ENCODE measurements at places on chromosomes 4 and X.

DNA sequence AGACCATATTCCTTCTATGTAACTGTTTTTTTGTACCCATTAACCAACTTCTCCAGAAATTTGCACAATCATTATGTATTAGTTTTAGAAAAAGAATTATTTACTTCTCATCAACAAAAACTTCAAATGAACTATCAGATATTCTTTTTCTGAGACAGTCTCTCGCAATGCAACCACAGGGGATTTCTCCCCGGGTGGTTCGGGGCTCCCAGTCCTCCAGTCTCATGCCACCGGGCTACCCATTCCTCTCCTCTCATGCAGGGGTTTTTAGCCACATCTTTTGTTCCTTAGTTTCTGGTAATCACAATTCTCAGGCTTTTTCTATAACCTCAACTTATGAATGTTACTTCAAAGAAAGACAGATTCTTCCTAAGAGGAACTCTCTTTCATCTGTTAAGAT, 46.6 kb upstream of the CLNK start:
- DNase-seq, result peak; percentile 13

DNA sequence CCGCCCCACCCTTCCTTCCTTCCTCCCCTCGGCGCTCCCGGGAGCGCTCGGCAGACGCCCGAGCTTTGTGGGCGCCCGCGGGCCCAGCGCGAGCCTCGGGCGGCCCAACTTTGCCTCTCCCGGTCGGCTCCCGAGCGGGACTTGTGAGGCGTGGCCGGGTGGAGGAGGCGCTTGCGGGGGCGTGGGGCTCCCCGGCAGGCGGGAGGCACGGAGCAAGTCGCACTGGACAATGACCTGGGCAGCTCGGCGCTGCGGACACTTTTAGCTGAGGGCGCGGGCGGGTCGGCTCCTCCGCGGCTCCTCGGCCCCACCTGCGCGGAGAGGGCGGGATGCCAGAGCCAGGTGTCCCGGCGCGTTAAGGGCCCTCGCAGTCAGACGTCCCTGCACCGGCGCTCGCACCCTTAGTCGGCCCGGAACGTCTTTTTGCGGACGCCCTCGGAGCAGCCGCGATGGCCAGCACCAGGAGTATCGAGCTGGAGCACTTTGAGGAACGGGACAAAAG, 385 bp downstream of the DCLK2 start:
- DNase-seq, result peak; percentile 14

DNA sequence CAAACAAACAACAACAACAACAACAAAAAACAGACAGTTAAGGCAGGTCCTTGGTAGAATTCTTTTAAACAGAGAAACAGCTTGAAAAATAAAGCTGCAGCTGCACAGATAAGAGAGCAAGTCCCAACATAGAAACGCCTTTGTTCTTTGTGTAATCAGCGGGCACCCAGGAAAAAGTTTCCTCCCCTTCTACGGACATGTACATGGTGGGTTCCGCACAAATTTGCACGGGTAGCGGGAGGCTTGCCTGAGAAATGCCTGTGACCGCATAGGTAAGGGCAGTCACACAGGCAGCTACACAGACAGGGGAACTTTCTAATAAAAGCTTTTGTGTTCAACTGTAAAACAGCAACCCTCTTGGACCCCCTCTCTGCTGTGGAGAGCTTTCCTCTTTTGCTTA, 25.7 kb upstream of the CT47A1 start:
- no peak for DNase-seq

- DNase-seq, result peak; percentile 40
Measured at GRCh38 chrX:154019061-154019621, 561 bp downstream of the IRAK1 start.

GRCh38 chrX:82556588-82556987, 951.5 kb upstream of the POU3F4 start:
- no peak for DNase-seq

GRCh38 chr4:71828470-71828869, 44.6 kb upstream of the GC start:
- DNase-seq, result no peak

DNA sequence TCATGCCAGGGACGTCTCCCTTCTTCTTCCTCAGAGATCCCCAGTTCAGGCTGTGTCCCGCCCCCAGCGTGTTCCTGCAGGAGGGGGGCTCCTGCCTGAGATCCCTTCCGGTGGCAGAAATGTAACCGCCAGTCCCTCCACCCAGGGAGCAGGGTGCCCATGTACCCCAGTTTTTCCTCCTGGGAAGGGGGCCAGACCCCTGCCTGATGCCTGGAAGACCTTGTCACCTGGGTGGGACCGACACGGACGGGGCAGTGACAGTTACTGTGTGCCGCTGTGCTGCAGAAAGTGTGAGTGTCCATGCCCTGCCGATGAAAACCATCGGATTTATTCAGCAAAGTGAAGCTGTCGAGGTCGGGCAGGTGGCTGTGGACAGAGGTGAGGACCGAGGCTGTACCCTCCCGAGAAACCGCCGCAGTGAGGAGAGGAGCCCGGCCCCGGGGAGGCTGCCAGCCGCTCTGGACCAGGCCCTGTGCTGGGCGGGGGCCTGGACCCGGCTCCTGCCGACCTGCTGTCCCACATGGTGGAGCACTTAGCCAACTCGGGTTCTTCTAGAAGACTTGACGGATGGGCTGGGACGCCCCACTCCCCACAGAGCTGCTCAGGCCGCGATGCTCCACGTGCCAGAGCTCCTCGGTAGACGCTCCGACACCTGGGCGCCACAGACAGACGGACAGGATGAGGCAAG, 36.7 kb upstream of the HMX1 start:
- DNase-seq, result no peak

- DNase-seq, result no peak
Measured at GRCh38 chr4:141768954-141769353, 132.6 kb downstream of the IL15 start.

DNA sequence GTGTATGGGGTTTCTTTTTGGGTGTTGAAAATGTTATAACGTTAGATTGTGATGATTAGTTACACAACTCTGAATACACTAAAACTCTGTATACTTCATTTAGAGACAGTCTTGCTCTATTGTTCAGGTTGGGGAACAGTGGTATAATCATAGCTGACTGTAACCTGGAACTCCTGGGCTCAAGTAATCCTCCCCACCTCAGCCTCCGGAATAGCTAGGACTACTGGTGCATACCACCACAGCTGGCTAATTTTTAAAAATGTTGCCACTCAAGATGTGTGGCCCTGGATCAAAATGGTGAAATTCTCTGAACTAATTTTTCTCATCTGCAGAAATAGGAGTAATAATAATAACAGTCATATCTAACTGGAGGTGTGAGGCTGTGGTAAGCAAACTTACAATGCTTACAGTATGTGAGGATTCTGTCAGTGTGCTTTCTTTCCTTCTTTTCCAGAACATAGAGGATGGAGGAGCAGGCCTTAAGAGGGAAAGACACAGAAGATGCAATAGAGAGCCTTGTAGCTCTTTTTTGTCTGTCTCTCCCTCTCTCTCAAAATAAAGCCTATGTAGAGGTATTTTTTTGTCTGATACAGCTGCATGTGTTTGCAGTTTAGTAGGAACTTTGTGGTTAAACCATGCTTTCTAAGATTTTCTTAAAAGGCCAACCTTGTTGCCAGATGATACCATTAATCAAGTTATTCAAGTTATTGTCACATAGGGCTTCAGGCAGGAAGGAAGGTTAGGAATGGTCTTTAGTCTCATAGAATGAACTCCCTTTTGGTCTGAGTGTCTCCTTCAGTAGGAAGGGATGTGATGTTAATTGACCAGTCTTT, 7.5 kb downstream of the ADD1 start:
- DNase-seq, result no peak

DNA sequence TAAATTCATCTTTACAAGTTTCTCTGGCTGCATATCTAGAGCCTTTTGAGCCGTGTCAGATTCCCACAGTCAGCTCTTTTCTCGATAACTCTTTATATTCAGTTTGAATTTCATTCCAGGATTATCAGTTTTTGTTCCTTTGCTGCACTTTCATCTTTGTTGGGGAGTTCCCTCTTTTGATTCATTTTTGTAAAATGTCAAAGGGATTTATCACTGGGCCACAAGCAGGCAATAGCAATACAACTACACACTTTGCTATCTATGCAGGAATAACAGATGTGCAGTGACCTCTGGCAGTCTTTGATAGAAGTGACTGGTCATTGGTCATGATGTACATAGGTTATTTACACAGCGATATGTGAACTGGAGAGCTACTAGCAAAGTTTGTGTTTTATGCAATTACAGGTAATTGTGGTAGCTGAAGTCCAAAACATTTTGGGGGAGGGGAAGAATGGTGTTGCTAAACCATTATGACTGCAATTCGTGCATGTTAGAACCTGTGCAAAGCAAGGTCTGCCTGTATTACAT, 43.8 kb downstream of the HPGDS start:
- DNase-seq, result no peak

- no peak for DNase-seq
Measured at GRCh38 chr4:151197247-151197646, 79.7 kb upstream of the PRSS48 start.

All from activated CD4-positive, alpha-beta T cell treated with anti-CD3 and anti-CD28 coated beads, Interleukin-2, amount 50 U/mL, for 48 hours (primary cell).